ENCODE measurements at places on chromosomes 12 and 14.
A peak's percentile ranks its signal among the peaks of the same experiment; 100 is the strongest.

- DNase-seq, result peak; percentile 81
Observed at GRCh38 chr14:58426670-58427280, 556 bp downstream of the TIMM9 start.

GRCh38 chr12:72017054-72017651 is 78.5 kb downstream of the TPH2 start:
- DNase-seq, result peak; percentile 86

GRCh38 chr12:22412581-22412980 is 78.1 kb upstream of the ST8SIA1 start:
- no peak for DNase-seq

- no peak for DNase-seq
Observed at GRCh38 chr12:104669851-104670337, 213.1 kb downstream of the CHST11 start.

DNA sequence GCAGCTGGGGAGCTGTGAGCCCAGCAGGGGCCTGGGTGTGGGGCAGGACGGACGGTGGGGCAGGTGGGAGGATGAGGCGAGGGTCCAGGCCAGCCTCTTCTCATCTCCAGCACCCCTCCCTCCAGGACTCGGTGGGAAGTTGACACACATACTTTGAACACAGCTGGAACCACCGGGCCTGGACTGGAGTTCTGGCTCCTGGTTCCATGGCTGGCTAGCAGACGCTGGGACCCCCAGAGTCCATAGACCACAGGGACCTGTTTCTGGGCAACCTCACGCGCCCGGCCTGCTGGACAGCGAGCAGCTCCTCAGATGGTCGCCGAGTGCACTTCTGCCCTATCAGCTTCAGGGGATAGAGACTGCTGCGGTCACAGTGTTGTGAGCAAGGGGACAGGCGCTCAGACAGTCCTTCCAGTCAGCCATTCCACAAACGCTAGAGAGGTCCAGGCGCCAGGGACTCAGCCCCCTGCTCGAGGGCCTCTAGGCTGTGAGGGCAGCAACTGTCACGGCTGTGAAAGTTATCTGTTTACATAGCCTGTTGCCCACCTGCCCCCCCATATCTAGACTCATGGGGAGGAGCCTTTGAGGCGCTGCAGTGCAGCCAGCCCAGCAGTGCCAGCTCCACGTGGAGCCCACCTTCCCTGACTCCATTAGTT is 25.2 kb downstream of the TCHP start:
- DNase-seq, result no peak

GRCh38 chr12:88035907-88036289 is 6.7 kb upstream of the C12orf50 start:
- DNase-seq, result no peak

DNA sequence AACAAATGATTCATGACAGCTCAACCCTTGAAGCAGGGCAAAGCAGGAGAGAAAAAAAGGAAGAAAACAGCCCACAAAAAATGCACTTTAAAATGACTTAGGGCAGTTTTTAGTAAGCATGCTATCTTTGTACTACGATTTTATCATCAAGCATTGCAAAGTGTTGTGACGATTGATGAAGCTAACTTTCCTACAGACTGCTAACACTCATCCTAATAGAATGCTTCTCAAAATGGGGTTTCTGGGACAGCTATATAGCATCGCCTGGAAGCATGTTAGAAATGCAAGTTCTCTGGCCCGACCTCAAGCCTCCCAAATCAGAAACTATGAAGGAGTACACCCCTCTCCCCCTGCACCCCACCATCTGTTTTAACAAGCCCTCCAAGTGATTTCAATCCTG is 256.4 kb downstream of the SSPN start:
- DNase-seq, result no peak

- no peak for DNase-seq
Observed at GRCh38 chr12:75650595-75651341, 139.4 kb upstream of the KRR1 start.

DNA sequence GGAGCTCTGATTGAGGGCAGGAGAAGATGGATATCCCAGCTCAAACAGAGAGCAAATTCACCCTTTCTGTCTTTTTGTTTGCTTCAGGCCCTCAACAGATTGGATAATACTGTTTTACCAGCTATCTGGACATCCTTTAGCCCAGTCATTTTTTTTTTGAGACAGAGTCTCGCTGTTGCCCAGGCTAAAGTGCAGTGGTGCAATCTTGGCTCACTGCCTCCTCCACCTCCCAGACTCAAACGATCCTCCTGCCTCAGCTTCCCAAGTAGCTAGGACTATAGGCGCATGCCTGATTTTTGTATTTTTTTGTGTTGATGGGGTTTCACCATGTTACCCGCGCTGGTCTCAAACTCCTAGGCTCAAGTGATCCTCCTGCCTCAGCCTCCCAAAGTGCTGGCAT is 40.8 kb downstream of the ARF6 start:
- no peak for DNase-seq

- DNase-seq, result no peak
Observed at GRCh38 chr12:2247596-2247995, 194.8 kb downstream of the CACNA1C start.

DNA sequence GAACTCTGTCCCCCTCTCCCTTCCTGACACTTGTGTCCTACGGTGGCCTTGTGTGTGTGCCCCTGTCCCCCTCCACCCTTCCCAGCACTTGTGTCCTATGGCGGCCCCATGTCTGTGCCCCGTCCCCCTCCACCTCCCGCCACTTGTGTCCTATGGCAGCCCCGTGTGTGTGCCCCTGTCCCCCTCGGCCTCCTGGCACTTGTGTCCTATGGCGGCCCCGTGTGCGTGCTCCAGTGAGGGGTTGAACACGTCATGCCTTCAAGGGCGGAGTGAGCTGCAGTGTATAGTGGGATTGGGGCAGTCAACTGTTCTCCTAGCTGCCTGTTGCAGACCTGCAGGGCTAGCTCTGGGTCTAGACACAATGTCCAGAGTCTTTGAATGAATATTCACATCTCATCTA is 108.7 kb downstream of the GLT1D1 start:
- DNase-seq, result no peak

GRCh38 chr14:90425373-90425879 is 28.6 kb downstream of the CALM1 start:
- DNase-seq, result no peak

- DNase-seq, result no peak
Observed at GRCh38 chr12:91413581-91414546, 231.2 kb upstream of the DCN start.

DNA sequence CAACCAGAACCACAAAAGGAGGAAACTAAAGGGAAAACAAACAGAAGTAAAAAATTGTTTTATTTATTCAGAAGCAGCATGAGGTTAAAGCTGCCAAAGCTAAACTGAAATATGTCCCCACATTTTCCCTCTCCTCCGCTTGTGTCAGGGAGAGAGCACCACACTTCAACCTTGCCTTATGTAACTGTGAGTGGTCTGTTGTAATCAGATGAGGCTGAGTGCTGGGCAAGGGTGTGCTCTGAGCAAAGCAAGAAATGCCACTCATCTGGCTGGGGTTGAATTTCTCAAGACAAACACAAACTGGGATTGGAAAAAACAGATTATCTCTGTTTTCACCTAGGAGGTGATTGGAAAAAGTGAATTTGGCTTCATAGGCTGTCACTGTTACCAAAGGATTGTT is 12.2 kb downstream of the CAPZA3 start:
- no peak for DNase-seq

GRCh38 chr14:103141117-103141796 is 18.0 kb downstream of the TNFAIP2 start:
- no peak for DNase-seq

DNA sequence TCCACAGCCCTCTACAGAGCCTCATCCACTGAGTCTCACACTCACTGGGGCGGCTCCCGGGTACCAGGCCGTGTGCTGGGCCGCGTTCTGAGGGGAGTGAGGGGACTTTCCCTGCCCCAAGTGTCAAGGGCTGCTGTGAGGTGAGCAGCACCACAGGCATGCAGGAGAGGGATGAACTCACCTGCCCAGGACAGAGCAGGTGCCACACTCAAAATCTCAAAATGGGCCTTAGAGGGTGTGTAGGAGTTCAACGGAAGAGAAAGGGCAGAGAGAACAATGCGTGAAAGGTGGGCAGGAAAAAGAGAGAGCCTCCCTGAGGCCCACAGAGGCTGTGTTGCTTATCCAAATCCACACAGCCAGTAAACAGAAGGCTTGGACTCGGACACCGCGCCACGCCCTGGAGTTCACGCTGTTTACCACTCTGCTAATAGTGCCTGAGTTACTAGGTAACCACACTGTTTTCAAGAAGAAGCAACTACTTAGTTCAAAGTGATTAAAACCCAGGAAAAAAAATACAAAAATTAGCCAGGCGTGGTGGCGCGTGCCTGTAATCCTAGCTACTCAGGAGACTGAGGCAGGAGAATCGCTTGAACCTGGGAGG is 32.7 kb downstream of the TSPAN11 start:
- no peak for DNase-seq

DNA sequence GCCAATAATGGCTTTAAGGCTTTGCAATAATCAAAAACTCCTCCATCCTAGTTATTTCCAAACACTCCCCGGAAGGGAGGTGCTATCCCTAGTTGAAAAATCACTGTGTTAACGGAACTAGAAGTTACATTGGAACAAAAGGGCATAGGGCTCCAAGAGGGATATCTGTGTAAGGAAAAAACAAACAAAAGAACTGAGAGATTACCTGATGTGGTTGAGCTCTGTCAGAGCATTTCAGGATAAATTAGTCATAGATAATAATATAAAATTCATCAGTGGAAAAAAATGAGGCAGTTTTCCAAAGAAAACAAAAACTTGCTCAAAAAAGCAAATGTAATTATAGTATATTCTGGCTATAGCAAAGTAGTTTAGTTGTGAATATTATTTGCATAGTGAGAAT is 27.4 kb upstream of the PAPLN start:
- DNase-seq, result no peak

GRCh38 chr14:22163051-22163450 is 426.0 kb downstream of the DAD1 start:
- no peak for DNase-seq

DNA sequence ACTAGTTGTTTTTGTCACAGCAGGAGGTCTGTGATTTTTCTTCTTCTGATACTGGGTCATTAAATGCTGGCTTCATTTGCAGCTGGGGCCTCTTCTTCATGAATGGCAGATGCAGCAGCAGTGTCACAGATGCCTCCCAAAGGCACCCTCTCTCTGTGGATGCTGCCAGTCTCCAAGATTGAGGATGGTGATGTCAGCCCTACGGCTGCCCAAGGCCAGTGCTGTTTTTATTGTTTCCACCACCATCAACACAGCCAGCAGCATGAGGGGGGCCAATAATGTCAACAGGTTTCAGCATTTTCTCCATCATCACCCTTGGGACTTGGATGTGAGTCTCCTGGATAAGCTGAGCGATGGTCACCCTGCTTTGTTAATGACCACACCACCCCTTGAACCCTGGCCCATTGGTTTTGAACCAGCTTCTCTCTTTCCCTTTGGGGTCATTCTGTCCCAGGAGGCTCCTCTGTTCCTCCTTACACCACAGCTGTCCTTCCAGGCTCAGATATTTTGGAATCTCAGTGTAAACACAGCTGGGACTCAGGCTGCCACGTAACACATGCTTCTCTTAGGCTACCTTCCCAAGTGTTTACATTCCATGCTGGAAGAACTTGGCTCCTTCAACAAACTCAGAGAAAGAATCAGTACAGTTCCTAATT is 151.7 kb upstream of the DDHD1 start:
- DNase-seq, result no peak

DNA sequence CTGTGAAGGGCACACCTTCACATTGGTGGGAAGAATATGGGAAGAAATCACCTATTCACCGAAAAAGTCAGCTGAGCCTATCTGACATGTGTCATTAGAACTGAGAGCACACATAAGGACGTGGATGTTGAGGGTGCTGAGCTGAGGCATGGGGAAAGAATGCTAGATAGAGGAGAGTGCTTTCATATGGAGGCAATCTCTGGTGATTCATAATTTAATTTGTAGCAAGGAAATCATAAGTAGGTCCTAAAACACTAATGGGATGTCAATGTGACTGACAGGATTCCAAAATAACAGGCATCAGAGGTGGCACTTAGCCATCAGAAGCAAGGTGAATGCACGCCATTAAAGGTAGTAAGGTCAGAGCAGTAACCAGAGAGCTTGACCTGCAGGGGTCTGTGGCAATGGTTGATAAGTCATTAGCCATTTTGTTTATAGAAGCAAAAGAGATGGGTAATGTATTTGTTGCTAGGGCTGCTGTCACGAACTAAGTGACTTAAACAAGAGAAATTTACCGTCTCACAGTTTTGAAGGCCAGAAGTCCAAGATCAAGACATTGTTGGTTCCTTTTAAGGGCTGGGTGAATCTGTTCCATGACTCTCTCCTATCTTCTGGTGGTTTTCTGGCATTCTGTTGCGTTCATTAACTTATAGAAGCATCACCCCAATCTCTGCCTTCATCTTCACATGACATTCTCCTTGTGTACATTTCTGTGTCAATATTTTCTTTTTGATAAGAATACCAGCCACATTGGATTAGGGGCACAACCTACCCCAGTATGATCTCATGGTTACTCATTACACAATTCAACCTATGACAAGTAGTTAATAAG is 69.3 kb downstream of the ANKS1B start:
- DNase-seq, result no peak

DNA sequence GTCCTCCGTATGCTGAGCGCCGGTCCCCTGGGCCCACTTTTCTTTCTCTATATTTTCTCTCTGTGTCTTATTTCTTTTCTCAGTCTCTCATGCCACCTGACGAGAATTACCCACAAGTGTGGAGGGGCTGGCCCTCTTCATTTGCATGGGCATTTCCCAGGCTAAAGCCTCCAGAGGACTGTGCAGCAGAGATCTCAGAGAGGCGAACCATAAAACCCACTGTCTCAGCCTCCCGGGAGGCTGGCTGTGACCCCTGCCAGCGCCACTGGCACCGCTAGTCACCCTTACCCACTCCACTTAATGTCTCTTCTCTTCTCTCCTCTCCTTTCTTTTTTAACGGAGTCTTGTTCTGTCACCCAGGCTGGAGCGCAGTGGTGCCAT is 7.1 kb upstream of the SERPINA9 start:
- DNase-seq, result no peak

DNA sequence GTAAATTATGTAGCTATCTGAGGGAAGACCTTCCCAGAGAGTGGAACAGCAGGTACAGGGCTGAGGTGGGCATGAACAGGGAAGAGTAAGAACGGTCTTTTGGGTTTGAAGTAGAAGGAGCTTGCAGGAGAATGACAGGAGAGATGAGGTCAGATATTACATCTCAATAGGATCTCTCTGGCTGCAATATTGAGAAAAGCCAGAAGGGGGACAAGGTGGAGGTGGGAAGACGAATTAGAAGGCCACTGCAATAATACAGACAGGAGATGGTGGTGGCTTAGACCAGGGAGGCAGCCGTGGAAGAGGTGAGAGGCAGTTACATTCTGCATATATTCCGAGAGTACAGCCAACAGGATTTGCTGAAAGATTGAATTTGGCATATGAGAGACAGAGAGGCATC is 310.2 kb downstream of the APAF1 start:
- no peak for DNase-seq

- no peak for DNase-seq
Observed at GRCh38 chr14:32694795-32695449, 243.8 kb upstream of the NPAS3 start.

GRCh38 chr12:93164103-93164880 is 213.4 kb upstream of the NUDT4 start:
- no peak for DNase-seq

- no peak for DNase-seq
Observed at GRCh38 chr12:131049549-131050339, 96.0 kb downstream of the ADGRD1 start.

GRCh38 chr14:95229749-95230148 is 72.4 kb upstream of the DICER1 start:
- no peak for DNase-seq

Measured in ecto neural progenitor cell (in vitro differentiated cells).